ENCODE measurements at places on chromosomes 16 and 17.

DNA sequence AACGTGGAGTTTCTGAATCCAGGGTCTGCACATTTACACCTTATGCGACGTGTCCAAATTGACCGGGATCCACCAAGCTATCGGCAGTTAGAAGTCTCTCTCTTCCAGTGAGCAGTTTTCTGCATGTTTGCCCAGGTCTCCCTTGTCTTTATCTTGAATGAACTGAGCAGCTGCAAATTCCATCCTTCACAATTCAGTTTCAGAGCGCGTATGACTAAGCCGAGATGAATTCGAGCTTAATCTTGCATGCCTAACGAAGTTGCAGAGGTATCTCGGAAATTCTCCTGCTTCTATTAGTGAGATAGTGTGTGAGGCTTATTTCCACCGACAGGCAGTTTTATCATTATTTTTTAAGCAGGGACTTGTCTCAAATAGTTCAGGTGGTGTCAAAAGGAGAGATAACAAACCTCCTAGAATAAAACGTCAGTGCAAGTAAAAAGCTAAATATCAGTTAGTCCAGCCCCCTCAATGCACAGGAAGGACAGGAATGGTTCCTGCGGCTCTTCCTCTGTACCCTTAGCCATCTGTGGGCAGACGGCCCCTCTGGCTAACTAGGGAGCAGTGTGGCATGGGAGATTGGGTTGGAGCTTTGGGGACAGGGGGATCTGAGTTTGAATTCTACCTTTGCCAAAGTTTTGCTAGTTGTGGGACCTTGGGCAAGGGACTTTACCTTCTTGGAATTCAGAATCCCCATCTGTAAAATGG, 93.0 kb upstream of the GPR139 start:
- DNase-seq = no peak

DNA sequence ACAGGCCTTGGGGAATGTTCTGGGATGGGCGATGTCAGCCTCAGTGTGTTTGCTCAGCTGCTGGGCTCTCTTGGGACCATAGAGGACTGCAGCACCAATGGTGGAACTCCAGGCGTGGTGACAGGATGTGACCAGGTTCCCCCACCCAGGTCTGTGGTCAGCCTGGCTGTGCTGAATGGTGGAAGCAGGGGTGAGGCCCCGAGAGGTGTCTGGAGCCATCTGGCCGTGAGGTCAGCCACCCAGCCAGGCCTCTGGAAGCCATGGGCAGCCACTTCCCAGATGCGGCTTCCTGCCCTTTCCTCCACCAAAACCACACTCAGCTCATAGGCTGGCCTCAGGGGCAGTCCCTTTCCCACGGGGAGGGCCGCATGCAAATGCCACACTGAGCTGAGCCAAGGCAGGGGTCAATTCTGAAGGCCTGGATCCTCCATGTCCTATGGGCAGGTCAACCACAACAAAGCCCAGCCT, 7.8 kb upstream of the MAPK7 start:
- DNase-seq = no peak

GRCh38 chr16:18792836-18793433, 2.8 kb upstream of the RPS15A start:
- no peak for DNase-seq

GRCh38 chr17:32103476-32104113, 38.7 kb upstream of the RHOT1 start:
- DNase-seq = no peak

- no peak for DNase-seq
Observed at GRCh38 chr16:30040221-30040620, 9.2 kb upstream of the TLCD3B start.

DNA sequence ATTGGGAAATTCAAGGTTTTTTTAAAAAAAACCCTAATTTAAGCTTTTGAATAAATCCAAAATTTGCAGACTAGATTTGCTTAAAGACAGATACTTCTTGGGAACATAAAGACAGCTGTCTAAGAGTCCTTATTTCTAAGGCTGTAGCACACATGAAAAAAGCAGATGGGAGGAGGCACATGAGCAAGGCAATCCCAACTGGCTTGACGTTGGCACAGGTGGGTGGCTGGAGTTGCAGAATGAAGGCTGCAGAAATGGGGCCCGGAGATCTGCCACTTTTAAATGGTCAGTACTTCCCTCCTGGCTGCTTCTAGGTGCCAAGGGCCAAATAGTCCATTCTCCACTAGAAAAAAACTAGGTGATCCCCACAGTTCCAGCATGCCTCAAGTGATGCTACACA, 4.4 kb downstream of the KIAA0753 start:
- no peak for DNase-seq

DNA sequence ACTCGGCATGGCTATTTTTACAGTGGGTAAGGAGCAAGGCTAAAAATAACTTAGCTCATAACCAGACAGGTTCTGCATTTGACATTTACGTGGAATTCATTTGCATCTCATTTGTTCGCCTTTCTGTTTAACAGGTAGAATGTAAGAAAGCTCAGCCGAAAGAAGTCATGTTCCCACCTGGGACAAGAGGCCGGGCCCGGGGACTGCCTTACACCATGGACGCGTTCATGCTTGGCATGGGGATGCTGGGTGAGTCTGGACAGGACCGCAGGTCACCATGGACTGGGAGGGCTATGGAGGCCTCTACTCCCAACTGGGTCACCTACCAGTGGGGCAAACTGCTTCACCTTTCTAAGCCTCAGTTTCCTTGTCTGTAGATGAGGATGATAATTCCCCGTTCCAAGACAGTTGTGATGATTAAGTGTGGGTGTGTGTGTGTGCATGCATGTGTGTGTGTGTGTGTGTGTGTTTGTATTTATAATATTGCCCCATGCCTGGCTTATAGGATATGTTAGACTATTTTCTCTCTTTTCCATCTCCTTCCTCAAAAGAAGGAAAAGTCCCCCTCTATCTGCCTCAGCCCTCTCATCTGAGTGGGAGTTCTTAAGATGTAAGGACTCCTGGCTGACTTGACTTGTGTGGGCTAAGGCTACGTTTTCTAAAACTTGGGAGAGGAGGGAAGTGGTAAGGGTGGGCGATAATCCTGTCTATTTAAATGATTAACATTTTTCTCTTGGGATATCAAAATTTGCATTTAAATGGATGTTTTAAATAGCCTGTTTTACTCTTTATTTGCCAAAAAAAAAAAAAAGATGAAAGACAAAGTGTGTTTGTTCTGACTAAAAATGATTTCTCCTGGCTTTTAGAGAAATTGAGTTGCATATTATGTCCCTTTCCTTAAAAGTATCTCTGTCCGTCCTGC, 129.0 kb downstream of the CCDC182 start:
- DNase-seq = no peak

DNA sequence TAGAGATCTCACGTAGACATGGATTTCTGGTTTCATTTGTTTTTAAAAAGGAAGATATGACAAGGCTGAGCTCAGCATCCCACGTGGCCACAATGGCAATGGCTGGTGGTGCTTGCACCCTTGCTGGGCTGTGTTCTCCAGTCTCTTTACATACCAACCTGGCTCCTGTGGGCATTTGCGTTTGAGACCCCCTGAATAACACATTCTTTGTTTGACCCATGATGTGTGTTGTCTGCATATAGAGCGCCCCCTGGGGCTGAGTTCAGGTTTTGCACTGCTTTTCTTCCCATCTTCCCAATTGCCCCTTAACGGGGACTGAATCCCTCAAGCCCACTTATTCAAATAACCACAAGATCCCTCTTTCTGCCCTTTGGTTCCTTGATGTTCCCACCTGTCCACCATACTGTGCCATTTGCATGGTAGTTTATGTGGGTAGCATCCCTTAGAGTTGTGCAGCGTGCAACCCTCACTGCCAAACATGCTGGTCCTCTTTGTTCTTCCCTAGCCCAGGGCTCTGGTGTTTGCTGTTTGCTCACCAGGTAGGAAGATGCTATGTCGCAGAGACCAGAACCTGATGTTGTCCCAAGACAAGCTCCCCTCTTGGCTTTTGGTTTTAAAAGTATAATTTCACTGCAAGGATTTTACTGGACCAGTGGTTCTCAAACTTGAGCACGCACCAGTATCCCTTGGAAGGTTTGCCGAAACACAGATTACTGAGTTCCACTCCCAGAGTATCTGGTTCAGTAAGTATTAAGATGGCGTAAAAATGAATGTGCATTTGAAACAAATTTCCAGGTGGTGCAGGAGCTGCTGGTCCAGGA, 38.5 kb upstream of the NKD1 start:
- DNase-seq = peak; percentile 24

DNA sequence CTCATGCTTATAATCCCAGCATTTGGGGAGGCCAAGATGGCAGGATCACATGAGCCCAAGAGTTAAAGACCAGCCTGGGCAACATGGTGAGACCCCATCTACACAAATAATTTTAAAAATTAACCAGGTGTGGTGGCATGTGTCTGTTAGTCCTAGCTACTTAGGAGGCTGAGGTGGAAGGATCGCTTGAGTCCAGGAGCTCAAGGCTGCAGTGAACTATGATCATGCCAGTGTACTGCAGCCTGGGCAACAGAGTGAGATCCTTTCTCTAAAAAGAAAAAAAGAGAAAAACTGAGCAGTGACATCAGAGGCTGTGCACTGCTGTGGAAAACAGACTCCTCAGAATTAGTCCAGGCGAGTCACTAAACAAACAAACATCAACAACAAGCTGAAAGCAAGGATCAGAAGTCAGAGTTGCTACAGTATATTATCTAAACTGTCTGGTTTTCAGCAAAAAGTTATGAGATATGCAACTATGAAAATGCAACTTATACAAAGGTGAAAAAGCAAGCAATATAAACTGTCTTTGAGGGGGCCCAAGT, 39.3 kb downstream of the CBFB start:
- DNase-seq = peak; percentile 9

DNA sequence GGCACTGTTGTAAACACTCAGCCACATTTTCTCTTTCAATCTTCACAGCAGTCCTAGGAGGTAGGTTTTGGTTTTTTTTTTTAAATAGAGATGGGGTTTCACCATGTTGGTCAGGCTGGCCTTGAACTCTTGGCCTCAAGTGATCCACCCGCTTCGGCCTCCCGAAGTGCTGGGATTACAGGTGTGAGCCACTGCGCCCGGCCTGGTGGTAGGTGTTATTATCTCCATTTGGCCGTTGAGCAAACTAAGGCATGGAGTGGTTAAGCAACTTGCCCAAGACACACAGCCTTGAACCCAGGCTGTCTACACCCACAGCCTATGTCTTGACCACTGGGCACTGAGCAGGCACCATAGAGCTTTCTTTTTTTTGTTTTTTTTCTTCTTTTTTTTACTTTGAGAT, 8.6 kb downstream of the SGCA start:
- peak; percentile 4 for DNase-seq

DNA sequence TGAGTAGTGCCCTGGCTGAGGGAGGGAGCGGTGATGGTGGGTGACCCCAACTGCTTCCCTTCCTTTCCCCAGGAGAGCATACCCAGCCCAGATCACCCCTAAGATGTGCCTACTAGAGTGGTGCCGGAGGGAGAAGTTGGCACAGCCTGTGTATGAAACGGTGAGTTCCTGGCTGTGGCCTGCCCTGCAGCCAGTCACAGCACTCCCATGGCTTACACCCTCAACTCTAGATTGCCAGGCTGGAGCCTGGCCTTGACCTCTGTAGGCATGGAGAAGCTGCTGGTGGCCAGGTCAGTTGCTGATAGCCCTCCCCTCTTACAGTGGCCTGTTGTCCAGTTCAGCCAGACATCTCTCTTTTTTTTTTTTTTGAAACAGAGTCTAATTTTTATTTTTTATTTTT, 8.6 kb upstream of the NFATC3 start:
- no peak for DNase-seq

GRCh38 chr17:73625006-73625405, 19.2 kb downstream of the SDK2 start:
- no peak for DNase-seq

GRCh38 chr16:79395591-79395990, 204.9 kb downstream of the MAF start:
- DNase-seq = no peak

- no peak for DNase-seq
Observed at GRCh38 chr17:79633993-79634813, 23.4 kb upstream of the RBFOX3 start.

DNA sequence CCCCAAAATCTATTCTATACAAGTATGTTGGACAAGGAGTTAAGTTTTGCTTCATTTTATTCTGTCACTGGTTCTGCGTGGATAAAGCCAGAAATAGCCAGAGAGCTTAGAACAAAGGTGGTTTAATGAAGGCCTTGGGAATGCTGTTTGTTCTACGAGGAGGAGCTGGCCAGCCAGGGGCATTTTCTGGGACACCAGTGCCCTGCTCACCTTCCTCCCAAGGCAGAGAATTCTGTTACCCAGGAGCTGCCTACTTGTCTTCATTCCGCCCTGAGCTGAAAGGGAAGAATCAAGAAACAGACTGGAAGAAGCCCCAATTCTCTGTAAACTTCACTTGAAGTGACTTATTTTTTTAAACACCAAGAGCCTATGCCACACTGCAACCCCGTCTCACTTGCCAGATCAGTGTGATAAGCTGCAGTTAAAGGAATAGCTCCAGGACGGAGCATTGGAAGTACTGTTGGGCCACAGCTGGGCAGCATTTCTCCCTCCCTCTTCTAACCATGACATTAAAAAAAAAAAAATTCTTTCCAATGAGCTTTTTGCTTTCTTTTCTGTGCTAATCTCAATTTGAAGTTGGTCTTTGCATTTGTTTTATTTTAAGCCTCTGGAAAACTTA, 149.8 kb upstream of the DYNLRB2 start:
- no peak for DNase-seq

DNA sequence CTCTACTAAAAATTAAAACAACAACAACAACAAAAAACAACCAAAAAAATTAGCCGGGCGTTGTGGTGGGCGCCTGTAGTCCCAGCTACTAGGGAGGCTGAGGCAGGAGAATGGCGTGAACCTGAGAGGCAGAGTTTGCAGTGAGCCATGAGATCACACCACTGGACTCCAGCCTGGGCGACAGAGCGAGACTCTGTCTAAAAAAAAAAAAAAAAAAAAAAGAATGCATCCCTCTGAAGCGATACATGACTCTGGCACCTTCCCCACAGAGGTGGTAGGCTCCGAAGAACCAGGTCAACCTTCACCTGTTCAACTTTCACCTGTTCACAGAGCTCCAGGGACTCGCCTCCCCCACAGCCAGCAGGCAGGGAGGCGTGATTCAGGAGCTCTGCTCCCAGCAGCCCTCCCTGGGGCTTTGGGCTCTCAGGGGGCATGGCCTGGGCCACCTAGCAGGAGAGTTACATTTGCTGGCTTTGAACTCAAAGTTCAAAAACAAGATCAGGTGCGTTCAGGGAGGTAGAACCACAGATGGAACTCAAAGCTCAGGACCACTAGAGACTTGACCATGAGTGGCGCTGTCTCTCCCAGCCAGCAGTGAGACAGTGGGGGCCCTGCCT, 5.6 kb downstream of the VAC14 start:
- no peak for DNase-seq

GRCh38 chr17:17120701-17121100, 78.4 kb downstream of the MPRIP start:
- no peak for DNase-seq

- DNase-seq = no peak
Observed at GRCh38 chr16:86158688-86159360, 259.9 kb downstream of the IRF8 start.

- DNase-seq = peak; percentile 51
Observed at GRCh38 chr17:1882836-1883235, 53.0 kb downstream of the RPA1 start.

Measured in brain microvascular endothelial cell (primary cell).